Activated gamma-delta T cell treated with anti-CD3 and anti-CD28 coated beads, Interleukin-2, amount 50 U/mL, for 16 hours (primary cell): ENCODE measurements at places on chromosomes 3 and 15.

DNA sequence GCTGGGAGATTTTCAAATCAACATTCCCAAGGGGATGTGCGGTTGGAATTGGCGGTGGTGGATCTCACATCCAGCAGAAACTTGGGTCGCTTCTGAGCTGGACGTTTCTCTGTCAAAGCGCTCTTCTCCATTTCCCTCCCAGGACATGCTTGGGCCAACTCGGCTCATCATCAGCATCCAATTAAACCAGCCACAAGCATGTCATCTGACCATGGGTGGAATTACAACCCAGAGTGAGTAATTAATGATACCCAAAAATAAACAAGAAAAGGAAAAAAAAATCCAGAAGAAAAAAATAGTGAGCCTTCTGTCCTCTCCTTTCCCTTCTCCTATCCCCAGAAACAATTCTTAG is 111.2 kb downstream of the XXYLT1 start:
- no peak for DNase-seq

GRCh38 chr3:18527691-18528090 is 102.6 kb upstream of the SATB1 start:
- DNase-seq, result no peak

DNA sequence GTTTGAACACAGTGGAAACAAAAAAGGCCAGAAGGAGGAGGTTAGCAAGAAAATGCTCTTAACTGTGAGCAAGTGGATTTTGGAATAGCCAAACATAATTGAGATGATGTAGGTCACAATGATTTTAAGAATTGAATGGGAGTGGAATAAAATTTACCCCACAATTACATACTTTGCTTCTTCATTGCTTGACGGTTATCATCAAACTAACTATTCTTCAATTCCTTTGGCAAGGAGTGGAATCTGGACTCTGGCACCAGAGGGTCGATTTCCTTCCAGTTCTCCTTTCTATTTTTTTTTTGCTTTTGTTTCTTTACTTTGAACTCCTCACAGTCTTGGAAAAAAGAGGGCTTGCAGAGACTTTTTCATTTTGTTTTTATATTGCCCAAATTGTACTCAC is 634.5 kb upstream of the TGFBR2 start:
- no peak for DNase-seq

DNA sequence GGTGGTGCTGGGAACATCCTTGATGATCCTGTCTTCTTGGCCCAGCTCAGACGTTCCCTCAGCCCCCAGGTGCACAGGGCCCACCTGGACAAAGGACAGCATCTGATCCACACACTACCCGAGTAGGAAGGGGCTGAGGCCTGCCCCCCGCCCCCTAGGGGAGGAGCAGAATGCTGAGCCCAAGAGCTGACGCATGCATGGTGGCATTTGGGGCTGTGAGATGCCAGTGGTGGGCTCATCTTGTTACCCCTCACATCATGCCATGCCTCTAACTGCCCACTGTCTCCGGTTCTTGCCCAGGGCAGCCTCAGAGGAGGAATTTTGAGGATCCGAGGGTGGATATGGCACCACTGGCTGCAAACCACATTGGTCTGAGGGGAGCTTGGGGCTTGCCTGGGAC is 61.5 kb downstream of the LINGO1 start:
- no peak for DNase-seq

DNA sequence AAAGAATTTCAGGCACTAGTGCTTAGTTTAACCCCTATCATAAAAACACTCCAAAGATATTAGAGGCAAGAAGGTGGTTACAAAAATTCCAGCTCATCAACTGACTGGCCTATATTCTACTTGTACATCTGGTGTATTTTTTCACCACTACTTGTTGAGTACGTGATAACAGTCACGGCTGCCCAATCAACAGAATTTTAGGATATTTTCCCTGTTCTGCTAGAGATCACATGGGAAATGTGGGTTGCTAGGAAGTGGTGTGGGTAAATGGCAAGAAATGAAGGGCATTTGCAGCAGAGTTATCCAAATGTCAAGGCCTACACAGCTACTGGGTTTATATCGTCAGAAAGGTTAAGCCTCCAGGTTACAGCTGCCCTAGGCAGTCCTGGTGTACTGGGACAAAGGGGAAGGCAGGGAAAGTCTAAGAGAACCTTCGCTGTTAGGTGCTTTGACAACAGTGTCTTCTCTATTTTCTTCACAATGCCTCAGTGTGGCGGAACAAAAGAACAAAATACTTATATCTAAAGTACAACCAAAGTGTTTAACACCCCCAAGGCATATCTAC is 81.9 kb downstream of the FMN1 start:
- no peak for DNase-seq

DNA sequence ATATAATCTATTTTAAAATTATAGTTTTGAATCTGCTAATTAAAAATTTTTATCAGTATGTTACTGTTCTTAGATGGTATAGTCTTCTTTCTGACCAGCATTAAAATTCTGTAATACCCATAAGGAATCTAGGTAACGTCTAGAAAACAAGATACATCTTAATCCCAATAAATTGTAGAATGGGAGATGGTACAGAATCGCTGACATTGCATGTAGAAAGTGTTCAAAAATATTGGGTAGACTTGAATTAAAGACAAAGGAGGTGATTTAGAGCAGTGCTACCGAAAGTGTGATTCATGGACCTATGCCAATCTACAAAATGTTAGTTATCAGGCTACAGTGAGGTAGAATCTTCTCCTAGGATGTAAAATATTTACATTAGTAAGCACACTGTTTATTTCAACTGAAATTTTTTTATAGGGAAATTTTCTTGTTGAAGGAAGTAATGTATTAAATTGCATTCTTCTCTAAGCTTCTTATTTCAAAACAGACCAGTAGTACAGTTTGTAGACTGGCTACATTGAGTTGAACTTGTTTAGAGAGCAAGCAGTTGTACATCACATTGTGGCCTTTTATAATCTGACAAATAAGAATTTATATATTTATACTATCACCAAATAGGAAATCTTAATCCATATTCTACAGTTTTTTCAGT is 17.1 kb downstream of the MINDY2 start:
- no peak for DNase-seq
